ENCODE measurements at places on chromosomes 3 and 15.

GRCh38 chr3:134846911-134847317 lies 51.9 kb downstream of the EPHB1 start:
- DNase-seq, result no peak

DNA sequence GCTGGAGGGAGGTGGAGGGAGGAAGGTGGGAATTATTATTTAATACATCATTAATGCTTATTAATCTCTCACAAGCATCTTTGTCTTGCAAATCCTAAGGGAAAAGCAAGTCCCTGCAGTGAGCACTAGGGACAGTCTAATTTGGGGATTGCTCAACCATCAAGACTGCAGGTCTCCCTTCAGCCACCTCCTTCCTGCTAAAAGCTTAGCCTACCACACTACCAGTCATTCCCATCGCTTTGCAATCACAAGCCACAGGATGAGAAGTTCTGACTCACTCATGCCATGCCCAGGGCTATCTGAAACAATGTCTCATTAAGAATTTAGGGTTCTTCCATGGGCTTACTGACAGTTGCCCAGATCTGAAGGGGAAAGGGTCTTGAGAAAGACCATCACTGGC lies 51.0 kb upstream of the EIF1B start:
- no peak for DNase-seq

DNA sequence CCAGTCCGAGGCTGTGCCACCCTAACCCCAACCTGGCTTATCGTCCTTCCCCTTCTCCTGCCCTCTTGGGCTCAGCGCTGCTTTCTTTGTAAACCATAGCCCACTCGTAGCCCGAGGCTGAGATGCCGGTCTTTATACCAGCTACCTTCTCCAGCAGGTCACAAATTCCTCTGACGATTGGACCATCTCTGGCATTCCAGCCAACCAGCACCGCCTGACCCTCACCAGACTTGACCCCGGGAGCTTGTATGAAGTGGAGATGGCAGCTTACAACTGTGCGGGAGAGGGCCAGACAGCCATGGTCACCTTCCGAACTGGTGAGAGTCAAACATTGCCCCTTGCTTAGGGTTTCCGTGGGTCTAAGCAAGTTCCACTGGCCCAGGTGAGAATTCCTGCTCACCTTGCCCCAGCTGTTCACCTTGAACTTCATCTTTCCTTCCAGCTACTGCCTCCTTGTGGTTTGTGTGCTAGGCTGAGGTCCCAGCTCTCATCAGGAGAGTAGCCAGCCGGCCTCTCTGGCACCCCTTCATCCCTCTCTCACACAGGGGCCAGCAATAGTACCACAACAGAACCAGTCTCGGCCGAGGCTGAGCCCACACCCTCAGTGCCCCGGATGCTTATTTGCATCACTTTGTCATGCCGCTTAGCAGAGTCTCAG lies 66.7 kb downstream of the BOC start:
- no peak for DNase-seq

GRCh38 chr3:100155128-100155527 lies 40.8 kb upstream of the FILIP1L start:
- no peak for DNase-seq

- no peak for DNase-seq
Measured at GRCh38 chr3:134472831-134473230, 13.0 kb downstream of the ANAPC13 start.

DNA sequence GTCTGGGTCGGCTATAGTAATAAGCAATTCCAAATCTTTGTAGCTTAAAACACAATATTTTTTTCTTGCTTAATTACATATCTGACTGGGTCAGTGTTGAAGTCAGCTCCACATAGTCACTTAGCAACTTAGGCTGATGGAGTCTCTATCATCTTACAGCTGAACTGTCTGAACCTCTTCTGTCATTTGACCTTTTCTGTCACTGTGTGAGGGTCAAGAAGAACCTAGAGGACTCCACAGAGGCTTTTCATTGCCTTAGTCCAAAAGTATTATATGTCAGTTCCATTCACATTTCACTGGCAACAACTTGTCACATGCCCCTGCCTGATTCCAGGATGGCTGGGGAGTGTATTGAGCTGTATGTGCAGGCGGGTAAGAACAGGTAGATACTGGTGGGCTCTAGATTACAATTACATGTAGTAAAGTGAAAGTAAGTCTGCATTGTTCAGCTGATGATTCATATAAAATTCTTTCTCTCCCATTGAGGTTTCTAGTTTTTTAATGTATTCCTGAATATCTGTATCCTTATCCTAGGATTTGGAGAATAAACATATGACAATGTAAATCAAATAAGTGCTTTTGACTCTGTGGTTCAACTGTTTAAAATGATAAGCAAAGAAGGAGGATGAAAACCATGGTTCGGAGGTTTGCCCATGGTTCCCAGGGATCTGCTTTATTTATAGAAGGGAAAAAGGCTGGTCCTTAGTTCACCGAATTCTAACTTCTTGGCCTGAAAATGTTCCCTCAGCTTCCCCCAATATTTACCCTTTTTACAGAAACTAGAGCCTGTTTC lies 5.8 kb upstream of the ARPP21 start:
- DNase-seq, result no peak

- peak; percentile 49 for DNase-seq
Measured at GRCh38 chr15:51621936-51622603, 501 bp downstream of the DMXL2 start.

GRCh38 chr3:61518590-61518989 lies 42.8 kb upstream of the PTPRG start:
- no peak for DNase-seq

- DNase-seq, result no peak
Measured at GRCh38 chr3:157172746-157173145, 12.8 kb upstream of the CCNL1 start.

All from substantia nigra (tissue), 51 donors.